ENCODE measurements at places on chromosomes 3 and 15. TPM values are rescaled to one million over a fixed set of nuclear protein-coding genes. Genes with fewer than 3 reads are reported as not detected.

DNA sequence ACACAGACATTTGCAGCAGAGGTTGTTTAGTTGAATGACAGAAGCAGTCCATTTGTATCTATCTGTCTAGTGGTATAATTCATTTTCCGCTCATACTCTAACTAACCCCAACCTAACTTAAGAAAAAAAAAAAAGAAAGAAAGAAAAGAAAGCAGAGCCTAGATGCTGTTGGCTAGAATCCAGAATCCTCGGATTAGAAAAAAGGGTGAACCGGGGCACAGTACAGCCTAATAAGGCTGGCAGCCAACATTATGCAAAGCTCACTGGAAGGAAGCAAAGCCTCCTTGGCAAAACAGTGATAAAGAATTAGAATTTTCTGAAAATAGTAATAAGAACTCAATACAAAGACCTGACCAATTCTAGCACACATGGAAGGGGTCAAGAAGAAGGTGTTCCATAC lies 640.8 kb downstream of the TUSC7 start:
- DNase-seq = no peak

CPEB1 gene
- polyA plus RNA-seq = 0.41 TPM

TM4SF18 gene
- polyA plus RNA-seq = 12.9 TPM

TTLL13 gene
- polyA plus RNA-seq = not detected

LYZL4 gene
- polyA plus RNA-seq = not detected

ZDHHC23 gene
- 0.94 TPM for polyA plus RNA-seq

GRCh38 chr3:37741644-37742043 lies 120.0 kb upstream of the CTDSPL start:
- no peak for DNase-seq

- no peak for DNase-seq
These were observed 21.9 kb downstream of the IL12A start for GRCh38 chr3:160010578-160010977.

DNA sequence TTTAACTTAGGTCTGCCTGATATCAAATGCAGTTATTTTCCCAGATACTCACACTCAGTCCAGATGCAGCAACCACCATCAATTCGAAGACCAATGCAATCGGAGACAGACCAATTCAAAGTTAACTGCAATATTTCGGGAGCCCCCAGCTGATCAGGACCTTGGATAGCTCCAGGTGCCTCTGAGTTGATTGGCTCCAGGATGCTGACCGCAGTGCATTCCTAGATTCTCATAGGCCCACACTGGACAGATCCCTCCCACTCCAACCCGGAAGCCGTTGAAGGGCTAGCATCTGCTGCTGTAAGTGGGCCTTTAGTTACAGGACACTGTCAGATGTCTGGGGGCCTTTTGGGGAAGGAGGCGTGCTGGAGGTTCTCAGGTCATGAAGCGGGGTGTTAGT lies 89.5 kb upstream of the ATP2B2 start:
- DNase-seq = peak; percentile 70

GPR87 gene
- polyA plus RNA-seq = not detected
